ENCODE measurements at places on chromosomes 16 and 17.

- no peak overlapping the region for H3K4me3 ChIP-seq
- no peaks in the 10 kb centered on the region for H3K4me1 ChIP-seq
- peak overlapping the region; percentile 87 for H3K27ac ChIP-seq
- H3K36me3 ChIP-seq = no peaks in the 10 kb centered on the region
Measured at GRCh38 chr17:69103557-69104233, 38.0 kb downstream of the ABCA6 start.

DNA sequence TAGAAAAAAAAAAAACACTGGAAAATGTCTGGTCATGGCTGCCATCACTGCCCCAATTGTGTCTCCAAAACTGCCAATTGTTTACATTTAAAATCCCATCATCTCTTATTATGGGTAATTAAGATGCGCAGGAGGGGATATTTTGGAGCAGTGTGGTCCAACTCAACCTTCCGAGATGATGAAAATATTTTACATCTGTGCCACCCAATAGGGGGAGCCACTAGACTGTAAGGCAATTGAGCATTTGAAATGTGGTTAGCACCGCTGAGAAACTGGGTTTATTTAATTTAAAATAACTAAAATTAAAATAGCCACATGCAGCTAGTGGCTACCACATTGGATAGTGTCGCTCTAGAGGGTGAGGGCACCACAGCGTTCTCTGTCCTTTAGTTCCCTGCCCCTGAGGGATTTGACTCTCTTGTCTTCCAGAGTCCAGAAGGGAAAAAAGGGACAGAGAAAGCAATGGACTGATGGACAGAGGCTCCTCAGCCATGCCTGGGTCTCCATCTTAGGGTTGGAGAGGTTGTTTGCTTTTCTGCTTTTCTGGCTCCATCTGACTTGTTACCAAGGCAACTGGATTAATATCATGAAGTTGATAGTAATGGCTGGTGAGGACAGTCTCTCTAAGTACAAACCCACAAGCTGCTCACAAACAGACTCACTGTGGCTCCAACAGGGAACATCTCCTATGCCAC, 3.5 kb downstream of the MPO start:
- no peak for DNase-seq
- peaks cover 29% of the 10 kb centered on the region for H3K27me3 ChIP-seq
- peaks cover 7% of the 10 kb centered on the region for H3K4me1 ChIP-seq
- H3K27ac ChIP-seq = no peak overlapping the region

DNA sequence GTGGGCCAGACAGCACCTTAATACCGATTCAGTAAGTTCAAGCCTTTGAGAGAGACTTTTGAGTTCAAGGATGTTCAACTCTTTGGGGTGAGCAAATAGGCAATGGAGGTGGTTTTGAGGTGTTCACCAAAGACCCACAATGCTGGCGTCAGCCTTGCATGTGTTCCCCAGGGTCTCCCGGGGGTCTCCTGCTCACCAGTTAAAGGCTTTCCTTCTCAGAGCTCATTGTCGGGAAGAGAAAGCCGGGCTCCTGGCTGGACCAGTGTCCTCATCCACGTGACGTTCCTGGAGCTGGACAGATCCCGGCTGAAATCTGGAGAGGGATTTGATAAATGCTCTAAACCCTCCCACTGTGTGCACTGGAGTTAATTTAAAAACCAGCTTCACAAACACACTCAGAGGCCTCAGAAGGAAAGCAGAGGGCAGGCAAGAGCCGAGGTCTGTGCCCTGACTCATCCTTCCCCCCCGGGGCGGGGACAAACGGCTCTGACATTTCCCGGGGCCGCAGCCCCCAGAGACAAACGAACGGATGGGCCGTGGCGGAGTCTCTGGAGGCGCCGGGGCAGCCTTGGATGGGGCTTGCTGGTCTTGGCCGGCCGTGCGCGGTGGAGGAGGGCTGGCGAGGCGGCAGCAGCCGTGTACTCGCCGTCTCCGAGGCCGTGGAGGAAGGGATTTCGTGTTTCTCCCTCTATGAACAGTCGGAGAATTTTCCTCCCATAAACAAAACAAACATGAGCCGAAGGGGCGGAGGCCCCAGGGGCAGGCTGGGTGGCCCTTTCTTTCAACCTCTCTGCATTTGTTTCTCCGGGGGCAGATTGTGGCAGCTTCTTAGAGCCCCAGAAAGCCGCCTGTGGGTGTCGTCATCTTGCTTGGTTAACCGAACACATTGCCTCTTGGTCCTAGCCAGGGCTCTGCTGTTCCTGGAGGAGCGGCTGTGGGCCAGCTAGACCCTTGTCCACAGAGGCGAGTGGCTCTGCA, 94.2 kb downstream of the NTN1 start:
- H3K27me3 ChIP-seq = peaks cover 19% of the 10 kb centered on the region
- DNase-seq = peak; percentile 55
- H3K36me3 ChIP-seq = no peaks in the 10 kb centered on the region
- peak overlapping the region; percentile 82 for H3K4me3 ChIP-seq

DNA sequence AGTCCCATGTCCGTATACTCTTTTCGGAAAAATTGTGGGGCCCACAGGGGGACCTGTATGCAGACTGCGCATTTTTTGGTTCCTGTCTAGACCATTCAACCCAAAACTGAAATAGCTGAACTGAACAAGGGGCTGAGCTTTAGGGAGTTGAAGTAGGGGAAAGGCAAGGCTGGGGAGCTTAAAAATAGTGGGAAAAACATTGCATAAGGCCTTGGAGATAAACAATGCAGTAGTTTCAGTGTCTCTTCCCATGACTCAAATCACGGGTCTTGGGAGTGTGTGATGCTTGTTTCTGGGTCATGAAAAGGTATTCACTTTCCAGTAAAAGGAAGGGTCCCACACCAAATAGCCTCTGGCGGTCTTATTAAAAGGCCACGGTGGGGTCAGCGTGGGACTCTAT, 402.8 kb upstream of the SALL1 start:
- no peak overlapping the region for H3K27ac ChIP-seq
- H3K27me3 ChIP-seq = peaks cover 5% of the 10 kb centered on the region
- no peaks in the 10 kb centered on the region for H3K36me3 ChIP-seq
- no peak overlapping the region for H3K4me3 ChIP-seq

DNA sequence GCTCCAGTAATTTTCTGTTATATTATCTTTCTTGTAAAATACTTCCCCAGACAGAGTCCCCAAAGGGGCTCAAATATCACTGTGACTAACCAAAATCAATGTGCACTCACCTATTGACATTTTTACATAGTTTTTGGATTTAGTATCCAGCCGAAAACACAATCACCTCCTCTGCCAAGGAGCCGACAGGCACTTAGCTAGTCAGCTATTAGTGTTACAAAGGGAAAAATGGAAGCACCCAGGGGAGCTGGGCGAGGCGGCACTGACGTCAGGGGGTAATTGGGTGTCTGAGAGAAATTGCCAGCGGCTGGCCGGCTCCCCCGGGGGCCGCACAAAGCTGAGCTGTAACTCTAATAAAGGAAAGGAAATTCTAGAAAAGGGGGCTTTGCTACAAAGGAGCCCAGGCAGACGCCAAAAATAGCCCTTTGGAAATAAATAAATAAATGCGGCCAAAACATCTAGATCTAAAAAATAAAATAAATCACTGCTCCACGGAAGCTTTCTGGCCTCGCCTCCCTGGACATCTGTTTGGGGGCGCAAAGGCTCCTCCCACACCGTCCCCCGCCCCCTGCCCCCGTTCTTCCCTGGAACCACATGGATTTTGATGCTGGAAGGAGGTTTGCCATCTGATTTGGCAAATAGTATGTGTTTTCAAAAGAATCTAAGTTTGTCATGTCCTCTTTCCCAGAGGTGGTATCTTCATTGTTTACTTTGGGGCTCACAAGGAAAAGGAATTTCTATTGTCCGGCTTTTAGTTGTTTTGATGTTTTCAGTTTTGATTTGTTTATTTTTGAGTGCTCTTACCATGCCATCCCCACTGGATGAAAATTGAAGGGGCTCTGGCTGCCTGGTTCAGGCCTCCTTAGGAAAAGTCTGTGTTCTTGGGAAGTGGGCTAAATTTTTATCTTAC, 156.7 kb downstream of the ZNF423 start:
- peaks cover 26% of the 10 kb centered on the region for H3K27me3 ChIP-seq
- DNase-seq = no peak
- H3K36me3 ChIP-seq = no peaks in the 10 kb centered on the region
- peaks cover 8% of the 10 kb centered on the region for H3K4me1 ChIP-seq

GRCh38 chr17:74799097-74799496, 23.0 kb upstream of the NAT9 start:
- no peak for DNase-seq
- H3K4me1 ChIP-seq = no peaks in the 10 kb centered on the region
- no peak overlapping the region for H3K27ac ChIP-seq
- no peaks in the 10 kb centered on the region for H3K27me3 ChIP-seq
- H3K36me3 ChIP-seq = peaks cover 71% of the 10 kb centered on the region

- H3K27ac ChIP-seq = no peak overlapping the region
- H3K4me1 ChIP-seq = peaks cover 23% of the 10 kb centered on the region
- no peaks in the 10 kb centered on the region for H3K27me3 ChIP-seq
Measured at GRCh38 chr17:78817123-78817522, 23.5 kb downstream of the USP36 start.

DNA sequence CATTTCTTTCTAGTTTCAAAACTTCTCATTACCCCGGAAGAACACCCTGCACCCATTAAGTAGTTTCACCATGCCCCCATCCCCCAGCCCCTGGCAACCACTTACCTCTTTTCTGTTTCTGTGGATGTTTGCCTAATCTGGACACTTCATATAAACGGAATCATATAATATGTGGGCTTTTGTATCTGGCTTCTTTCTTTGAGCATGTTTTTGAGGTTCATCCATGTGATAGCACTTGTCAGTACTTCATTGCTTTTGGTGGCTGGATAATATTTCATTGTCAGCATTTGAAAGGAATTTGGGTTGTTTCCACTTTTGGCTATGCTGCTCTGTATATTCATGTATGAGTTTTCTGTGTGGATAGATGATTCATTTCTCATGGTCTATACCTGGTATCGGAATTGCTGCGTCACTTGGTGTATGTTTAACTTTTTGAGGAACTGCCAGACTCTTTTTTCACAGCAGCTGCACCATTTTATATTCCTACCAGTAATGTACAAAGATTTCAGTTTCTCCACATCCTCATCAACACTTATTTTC, 30.0 kb upstream of the SLC5A10 start:
- H3K36me3 ChIP-seq = peaks cover 22% of the 10 kb centered on the region
- H3K27ac ChIP-seq = peak overlapping the region; percentile 95
- H3K4me1 ChIP-seq = peaks cover 35% of the 10 kb centered on the region
- peak overlapping the region; percentile 60 for H3K4me3 ChIP-seq
- peak; percentile 28 for DNase-seq

- no peak for DNase-seq
- no peaks in the 10 kb centered on the region for H3K4me1 ChIP-seq
- H3K27ac ChIP-seq = no peak overlapping the region
Measured at GRCh38 chr16:9775998-9776397, 406.2 kb downstream of the GRIN2A start.

GRCh38 chr16:20084624-20085226, 11.0 kb upstream of the GPR139 start:
- H3K27ac ChIP-seq = no peak overlapping the region
- peaks cover 10% of the 10 kb centered on the region for H3K27me3 ChIP-seq
- no peaks in the 10 kb centered on the region for H3K4me1 ChIP-seq
- H3K4me3 ChIP-seq = no peak overlapping the region
- no peaks in the 10 kb centered on the region for H3K36me3 ChIP-seq
- DNase-seq = no peak

DNA sequence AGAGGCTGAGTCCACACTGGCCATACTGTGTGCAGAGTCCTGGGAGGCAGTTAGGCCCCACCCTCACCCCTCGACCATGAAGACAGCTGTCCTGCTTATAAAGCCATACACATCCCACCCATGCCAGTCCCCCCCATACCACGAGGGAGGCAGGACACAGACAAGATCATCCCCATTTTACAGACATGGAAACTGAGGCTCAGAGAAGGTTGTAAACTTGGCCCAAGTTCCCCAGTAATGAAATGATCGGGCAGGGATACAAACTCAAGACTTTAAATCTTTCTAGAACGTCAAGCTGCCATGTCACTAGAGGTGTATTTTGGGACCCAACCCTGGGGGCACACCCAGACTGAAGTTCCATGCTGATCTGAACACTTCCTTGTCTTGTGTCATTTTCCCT, 16.5 kb downstream of the HID1 start:
- peaks cover 45% of the 10 kb centered on the region for H3K27me3 ChIP-seq
- H3K4me1 ChIP-seq = peaks cover 6% of the 10 kb centered on the region
- H3K4me3 ChIP-seq = no peak overlapping the region
- no peak for DNase-seq

GRCh38 chr16:50619702-50620491, 61.2 kb downstream of the SNX20 start:
- H3K4me1 ChIP-seq = no peaks in the 10 kb centered on the region
- no peaks in the 10 kb centered on the region for H3K36me3 ChIP-seq
- no peak for DNase-seq
- peaks cover 3% of the 10 kb centered on the region for H3K27me3 ChIP-seq

DNA sequence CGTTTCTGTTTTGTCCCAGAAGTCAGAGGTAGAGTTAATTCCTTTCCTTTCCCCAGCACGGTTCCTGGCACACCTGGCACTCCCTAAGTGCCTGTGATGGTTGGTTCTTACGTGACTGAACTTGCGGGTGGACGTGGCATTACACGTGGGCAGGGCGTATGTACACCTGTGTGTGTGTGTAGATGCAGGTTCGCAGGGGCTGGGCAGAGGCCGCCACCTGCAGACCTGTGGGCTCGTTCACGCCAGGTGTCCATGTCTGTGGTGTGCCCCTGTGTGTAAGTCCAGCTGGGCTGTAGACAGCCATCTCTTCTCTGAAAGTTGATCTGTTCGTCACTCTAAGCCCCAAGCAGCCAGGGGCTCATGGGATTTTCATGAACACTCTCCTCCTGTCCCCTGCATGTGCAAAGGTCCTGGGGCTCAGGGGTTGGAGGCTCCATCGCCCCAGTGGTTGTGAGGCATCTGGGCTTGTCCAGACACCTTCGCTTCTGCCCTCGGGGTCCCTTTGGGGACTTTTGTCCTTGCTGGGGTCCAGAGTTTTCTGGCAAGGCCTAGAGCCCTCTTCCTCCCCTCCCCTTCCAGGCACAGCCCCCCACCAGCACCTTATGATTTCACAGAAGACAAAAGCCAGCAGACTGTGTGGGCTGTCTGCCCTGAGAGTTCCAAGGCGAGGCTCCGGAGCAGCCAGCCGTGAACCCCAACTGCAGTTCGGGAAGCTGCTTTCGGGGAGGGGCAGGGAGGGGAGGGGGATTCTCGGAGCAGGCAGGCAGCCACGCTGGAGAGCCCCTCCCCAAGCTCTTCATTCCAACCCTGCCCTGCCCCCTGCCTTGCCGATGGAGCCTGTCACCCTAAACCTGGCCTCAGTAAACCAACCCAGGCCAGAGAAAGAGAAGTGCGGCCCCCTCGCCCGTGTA, 5.4 kb upstream of the FSCN2 start:
- peaks cover 4% of the 10 kb centered on the region for H3K27me3 ChIP-seq
- H3K4me3 ChIP-seq = no peak overlapping the region
- no peak for DNase-seq

- no peaks in the 10 kb centered on the region for H3K36me3 ChIP-seq
- H3K4me3 ChIP-seq = no peak overlapping the region
- H3K27ac ChIP-seq = no peak overlapping the region
- H3K27me3 ChIP-seq = peaks cover 18% of the 10 kb centered on the region
Measured at GRCh38 chr16:83835586-83836566, 28.1 kb downstream of the HSBP1 start.

- H3K27ac ChIP-seq = no peak overlapping the region
- no peaks in the 10 kb centered on the region for H3K27me3 ChIP-seq
- no peak overlapping the region for H3K4me3 ChIP-seq
- no peak for DNase-seq
- no peaks in the 10 kb centered on the region for H3K36me3 ChIP-seq
Measured at GRCh38 chr16:59655031-59655430, 920.9 kb upstream of the GOT2 start.

Data from stimulated activated naive B cell treated with anti-CD40 and anti-IgM and Interleukin-4, amounts not matched to agents 10 μg/mL and 1 μg/mL and 100 μg/mL, for 72 hours (primary cell).